ENCODE measurements at places on chromosomes 16 and 17. TPM values are rescaled to one million over a fixed set of nuclear protein-coding genes. Genes with fewer than 3 reads are reported as not detected.

DNA sequence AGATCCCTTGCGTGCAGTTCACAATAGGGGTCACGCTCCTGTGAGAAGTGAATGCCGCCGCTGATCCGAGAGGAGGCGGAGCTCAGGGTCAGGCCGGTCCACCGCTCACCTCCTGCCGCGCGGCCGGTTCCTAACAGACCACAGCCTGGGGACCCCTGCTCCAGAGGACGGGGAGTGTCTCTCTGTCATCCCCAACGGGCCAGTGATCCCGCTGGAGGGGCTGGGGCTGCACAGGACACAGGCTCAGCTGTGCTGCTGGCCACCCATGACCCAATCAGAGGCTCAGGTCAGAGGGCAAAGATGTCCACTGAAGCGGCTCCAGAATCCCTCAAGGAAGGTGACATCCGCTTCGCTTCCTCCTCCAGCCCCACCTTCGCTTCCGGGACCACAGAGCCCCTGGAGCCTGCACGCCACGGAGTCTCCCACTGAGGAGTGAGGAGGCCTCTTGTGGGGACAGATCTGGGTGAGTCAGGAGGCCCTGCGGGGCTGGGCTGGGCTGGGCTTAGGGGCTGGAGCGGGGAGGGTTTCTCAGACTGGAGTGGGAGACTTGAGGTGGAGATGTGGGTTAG is 115.4 kb downstream of the METRNL start:
- no peak for DNase-seq

GLP2R gene
- 3.9 TPM for total RNA-seq

DNA sequence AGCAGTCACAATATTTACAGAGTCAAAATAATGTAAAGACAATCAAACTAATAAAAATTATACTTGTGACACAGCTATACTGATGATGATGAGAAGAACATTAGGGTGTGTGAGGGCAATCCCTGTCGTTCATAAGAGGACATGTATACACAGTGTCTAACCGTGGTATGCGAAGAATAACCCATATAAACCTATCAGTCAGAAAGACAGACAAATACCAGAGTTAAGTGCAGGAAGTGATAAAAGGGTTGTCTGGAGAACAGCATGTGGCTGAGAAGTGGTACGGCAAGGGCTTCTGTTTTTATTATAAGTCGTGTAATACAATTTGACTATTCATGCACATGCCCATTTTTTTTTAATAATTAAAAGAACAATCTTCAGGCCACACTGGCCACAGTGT is 46.7 kb downstream of the LMF1 start:
- no peak for DNase-seq

GRCh38 chr16:81006211-81006812 is 373 bp downstream of the CMC2 start:
- DNase-seq, result peak; percentile 88

DNA sequence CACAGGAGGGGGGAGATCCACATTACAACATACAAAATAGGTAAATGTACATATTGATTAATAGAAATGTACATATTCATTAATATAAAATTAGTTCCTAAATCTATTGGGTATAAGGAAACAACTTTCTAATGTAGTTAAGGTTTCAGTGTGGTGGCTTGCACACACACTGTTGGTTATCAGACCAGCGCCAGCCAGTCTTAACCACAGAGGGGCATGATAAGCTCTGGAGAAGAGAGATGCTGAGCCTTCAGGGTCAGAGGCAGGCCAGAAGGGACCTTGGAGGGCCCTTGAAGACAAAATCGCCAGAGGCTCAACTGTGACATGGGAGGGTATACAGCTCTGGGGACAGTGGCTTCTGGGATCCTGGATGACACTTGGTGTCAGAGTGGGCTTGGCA is 10.9 kb upstream of the ZFP90 start:
- DNase-seq, result no peak

CCL8 gene
- total RNA-seq, result 6.7 TPM

- DNase-seq, result peak; percentile 93
Observed at GRCh38 chr17:75031972-75032719, 14.6 kb downstream of the ATP5PD start.

GRCh38 chr16:30619202-30619601 is 9.0 kb upstream of the ZNF689 start:
- no peak for DNase-seq

- no peak for DNase-seq
Observed at GRCh38 chr17:60146206-60146605, 3.6 kb upstream of the CA4 start.

GRAP gene
- total RNA-seq, result 1.3 TPM

ARHGDIG gene
- total RNA-seq, result 8.4 TPM

DNA sequence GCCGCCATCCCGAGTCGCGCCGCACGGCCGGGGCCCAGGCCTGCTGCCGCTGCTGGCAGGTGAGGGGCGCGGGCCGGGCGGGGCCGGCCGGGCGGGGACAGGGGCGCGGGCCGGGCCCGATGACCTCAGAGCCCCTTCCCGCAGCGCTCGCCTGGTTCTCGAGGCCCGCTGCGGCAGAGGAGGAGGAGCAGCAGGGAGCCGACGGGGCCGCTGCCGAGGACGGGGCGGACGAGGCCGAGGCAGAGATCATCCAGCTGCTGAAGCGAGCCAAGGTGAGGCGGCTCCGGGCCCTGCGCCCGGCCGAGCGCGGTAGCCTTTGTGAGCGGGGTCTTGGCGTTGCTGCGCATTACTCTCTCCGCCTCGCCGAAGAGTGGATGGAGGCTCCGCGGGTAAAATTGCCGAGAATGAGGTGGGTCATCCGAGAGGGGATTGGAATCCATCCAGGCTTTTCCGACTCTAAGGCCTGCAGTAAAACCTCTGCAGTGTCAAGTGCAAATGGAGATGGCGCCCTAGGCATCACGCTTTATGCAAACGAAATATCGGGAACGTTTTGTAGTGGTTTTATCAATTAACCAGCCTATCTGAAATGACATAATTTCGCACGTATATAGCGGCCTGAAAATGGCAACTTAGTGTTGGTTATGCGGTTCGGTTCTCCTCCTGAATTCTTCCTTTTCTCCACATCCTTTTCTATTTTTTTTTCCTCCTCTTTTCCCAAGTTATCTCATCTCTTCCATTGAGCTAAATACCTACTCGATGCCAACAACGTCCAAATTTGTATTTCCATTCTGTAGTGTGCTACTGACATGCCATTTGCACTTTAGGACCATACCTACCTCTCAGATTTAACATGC is 577 bp downstream of the TTC19 start:
- no peak for DNase-seq

DEXI gene
- 17.3 TPM for total RNA-seq

- DNase-seq, result no peak
Observed at GRCh38 chr16:24998201-24998600, 17.0 kb downstream of the ARHGAP17 start.

DNA sequence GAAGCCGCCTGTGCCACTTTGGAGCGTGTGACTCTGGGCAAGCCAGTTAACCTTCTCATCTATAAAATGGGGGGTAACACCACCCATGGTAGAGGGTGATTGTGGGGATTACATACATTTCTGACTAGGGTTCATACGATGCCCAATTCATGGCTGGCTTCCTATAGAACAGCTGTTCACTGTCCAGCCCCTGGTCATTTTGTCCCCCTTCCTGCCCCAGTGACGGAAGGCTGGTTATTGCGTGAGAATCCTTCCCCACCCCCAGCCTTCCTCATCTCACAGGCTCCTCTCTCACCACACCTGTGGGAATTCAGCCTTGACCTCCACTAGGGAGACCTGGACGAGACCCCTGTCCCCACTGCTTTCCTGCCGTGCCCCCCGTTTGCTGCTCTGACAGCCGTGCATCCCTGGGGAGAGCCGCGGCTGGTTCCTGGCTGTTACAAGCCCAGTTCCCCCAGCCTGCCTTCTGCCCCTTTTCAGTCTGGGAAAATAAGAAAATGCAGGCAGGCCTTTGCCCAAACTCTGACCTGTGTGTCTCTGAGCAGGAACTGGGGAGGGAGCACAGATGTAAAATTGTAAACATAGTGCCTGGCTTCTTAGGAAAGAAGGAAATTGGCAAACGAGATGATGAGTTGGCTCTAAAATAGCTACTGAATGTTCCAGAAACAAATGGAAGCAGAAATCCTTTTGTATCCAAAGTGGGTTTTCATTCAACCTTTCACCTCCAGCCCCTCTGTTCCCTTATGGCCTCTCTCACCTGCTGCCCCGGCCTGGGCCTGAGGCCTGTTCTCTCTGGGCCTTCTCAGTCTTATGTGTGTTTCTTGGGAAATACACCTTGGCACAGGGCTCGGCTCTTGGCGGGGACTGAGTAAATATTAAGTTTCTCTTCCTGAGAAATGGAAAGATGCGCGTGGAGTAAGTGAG is 67.3 kb downstream of the OR1D5 start:
- no peak for DNase-seq

- DNase-seq, result peak; percentile 3
Observed at GRCh38 chr16:1787322-1788094, 4.7 kb downstream of the NUBP2 start.

PYY gene
- not detected for total RNA-seq

DUSP14 gene
- not detected for total RNA-seq

ITGB3 gene
- total RNA-seq, result 21.0 TPM

DNA sequence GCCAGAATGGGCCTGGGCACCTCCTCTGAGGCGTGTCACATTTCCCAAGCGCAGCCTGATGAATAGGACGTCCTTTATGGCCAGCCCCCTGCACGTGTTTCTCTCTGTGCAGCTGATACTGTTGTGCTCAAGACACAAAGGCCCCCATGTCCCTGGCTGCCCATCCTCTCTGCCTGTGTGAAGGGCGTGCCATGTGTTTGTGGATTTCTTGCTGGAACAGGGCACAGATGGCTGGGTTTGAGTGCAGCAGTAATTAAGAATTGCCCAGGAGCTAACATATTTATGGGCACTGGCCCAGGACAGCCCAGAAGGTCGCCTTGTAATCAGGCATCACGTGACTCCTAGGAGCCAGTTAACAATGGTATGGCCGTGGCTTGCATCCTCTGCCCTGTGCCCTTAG is 181.1 kb downstream of the CCDC182 start:
- no peak for DNase-seq

GRCh38 chr17:44376124-44376523 is 12.5 kb upstream of the FAM171A2 start:
- peak; percentile 82 for DNase-seq

DNA sequence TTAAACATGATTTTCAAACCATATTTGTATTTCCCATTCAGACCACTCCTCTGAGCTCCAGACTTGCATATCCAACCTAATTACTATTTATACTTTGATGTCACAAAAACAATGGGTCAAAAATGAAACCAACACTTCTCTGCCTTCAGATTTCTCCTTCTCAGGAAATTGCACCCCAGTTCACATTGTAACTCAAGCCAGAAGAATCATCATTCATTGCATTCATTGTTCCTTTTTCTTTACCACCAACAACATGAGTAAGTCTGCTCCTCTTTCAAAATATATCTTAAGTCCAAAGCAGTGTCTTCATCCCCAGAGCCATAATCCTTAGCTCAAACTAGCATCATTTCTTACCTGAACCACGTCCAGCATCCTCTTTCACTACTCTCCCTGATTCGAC is 2.6 kb upstream of the AKAP1 start:
- DNase-seq, result no peak

DNA sequence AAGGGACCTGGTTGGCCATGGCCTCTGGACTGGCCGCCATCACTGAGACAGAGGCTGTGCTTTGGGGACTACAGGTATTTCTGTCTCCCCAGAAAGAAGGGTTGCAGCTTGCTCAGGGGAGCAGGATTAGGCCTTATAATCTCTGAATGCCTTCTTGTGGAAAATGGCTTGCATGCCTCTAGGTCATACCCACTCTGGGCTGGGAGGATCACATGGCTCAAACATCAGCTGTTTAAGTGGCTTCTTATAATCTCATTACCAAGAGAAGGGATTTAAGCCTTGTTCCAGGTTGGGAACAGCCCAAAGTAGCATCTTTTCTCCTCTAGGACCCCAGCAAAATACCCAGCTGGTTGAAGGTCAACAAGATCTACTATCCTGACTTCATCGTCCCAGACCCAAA is 19.1 kb downstream of the LIG3 start:
- no peak for DNase-seq

ESRP2 gene
- 95.8 TPM for total RNA-seq

All from stomach (tissue), 19 donors.